ENCODE measurements at places on chromosomes 3 and 15.

DNA sequence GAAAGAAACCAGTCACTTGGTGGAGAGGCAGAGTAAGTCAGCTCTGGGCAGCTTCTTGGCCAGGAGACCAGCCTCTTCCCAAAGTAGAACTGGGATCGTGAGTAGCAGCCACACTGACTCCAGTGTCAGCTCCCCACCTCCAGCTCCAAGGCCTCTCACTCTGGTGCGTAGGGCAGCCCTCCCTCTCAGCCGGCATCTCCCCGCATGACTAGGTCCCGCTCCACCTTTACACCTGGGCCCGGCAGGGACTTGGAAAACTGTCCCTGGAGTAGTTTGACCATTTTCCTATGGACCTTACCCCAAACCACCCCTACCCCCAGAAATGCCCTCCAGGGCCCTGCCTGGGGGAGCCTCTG lies 3.3 kb downstream of the STRA6 start:
- DNase-seq = no peak

DNA sequence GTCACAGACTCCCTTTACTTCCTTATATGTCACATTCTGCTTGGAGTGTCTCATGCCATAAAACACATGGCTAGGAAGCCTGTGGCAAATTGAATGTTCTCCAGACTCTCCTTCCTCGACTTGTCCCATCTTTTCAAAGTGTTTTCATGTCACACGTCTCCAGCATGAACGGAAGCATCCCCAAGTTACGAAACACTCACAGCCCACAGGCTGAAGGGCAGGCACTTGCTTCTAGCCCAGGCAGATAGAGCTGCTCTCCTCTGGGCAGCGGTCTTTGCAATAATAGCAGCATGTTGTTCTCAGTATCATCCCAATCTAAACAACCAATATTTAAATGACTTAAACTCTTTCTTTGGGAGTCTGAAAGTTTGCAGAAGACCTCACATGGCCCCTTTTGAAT lies 85.3 kb upstream of the ADAMTS9 start:
- no peak for DNase-seq

DNA sequence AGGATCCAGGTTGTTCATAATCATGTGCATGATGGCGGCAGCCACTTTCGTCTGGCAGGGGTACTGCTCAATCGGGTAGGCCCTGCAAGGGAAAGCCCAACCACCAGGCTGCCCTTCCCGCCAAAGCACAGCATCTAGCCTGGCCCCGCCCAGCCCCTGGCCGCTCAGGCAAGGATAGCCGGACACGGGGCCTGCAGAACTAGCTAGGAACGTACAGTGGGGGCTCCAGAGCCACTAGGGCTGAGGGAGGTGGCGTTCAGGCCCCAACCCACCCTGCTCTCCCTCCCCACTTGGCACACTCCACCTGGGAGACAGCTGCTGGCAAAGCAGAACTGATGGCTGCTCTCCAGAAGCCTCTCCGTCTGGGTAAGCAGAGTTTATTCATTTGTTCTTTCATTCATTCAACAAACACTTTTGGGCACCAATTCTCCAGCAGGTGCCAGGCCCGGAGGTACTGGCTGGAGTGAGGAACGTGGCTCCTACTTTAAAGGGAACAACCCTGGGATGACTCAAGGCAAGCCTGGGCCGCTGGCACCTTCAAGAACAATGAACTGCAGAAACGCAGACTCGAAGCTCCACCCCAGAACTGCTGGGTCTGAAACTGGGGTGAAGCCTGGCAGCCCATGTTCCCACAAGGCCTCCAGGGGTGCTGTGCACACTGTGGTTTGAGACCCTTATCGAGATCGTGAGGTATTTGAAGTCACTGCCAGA lies 7.8 kb downstream of the UROC1 start:
- DNase-seq = peak; percentile 52

DNA sequence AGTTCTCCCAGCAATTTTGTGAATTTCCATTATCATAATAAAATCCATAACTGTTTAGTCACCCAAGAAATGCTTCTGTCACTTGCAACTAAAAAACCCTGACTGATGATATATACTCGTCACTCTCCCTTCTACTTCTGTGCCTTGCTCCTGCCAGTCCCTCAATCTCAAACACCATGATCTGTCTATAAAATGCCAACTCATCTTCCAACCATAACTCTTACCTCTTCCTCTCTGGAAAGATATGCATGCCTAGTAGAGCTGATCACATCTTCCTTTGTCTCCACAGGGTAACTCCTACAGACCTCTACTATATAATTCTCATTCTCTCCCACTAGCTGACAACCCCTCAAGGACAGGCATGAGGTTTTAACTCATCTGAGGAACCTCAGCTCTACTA lies 5.2 kb upstream of the VEPH1 start:
- no peak for DNase-seq

GRCh38 chr3:148698190-148698810 lies 597 bp downstream of the AGTR1 start:
- no peak for DNase-seq

- DNase-seq = no peak
Measured at GRCh38 chr3:122235147-122235546, 51.7 kb downstream of the CASR start.

GRCh38 chr15:68655686-68656437 lies 77.1 kb downstream of the CORO2B start:
- DNase-seq = peak; percentile 28

DNA sequence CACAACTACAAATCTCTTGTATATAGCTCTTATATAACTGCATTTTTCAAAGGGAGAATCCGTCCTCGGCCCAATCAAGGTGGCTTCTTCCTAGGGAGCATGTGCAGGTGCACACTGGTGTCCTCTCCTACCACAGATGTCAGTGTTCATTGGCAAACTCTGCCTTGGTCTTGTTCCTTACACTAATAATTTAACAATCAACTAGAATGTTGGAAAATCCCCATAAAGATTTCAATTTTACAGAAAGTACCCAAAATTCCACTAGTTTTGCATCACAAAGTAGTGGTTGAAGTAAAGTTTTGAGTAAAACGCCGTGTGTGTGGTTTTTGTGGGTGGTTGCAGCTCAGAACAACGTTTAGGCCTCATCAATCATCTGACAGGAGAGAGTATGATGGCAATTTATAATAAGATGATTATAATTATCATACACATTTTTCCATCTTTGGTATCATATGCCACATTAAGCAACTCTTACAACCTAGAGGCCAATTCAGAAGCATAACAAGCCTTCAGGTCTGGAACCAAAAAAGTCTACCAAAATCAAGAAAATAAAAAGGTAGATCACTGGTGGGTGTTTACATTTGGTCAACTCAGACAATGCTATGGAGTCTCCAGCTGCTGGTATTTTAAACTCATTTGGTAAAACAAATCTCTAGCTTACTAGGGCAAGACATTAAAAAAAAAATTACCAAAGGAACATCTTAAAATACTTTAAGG lies 128.9 kb upstream of the BHLHE40 start:
- no peak for DNase-seq

DNA sequence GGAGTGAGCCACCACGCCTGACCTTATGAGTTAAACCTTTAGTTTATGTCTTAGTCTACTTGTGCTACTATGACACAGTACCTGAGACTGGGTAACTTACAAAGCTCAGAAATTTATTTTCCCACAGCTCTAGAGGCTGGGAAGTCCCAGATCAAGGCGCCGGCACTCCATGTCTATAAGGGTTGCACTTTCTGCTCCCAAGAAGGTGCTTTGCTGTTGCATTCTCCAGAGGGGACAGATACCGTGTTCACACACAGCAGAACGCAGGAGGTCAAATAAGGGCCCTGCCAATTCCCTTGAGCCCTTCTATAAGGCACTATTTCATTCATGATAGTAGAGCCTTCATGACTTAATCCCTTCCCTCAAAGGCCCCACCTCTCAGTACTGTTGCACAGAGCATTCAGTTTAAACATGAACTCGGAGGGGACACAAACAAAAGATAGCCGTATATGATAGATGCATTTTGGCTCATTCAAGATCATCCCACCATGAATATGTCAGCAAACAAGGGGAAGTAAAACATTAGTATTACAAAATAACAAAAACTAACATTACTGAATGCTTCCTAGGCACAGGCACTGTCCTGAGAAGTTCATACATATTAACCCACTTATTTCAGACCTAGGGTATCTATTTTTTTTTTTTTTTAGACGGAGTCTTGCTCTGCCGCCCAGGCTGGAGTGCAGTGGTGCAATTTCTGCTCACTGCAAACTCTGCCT lies 26.5 kb downstream of the PLA1A start:
- DNase-seq = no peak

GRCh38 chr3:64380546-64380945 lies 155.3 kb upstream of the PRICKLE2 start:
- DNase-seq = no peak
